ENCODE measurements at places on chromosomes 11 and 22.

GRCh38 chr11:62665599-62666258 lies 617 bp downstream of the CSKMT start:
- DNase-seq, result no peak

DNA sequence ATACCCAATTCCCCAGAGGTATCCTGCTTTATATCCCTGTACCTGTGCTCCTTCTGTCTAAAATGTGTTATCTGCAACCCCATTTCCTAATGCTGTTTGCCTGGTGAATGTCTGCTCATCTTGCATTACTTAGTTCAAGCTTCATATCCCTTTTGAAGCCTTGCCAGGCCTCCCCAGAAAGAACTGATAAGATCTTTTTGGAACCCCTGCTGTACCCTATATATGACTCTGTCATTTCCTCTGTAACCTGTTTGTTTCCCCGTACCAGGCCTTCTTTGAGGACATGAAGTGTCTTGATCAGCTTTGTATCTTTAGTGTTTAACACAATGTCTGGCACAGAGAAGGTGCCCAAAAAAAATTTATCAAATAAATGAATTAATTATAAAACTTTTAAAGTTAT lies 77.6 kb downstream of the LIF start:
- no peak for DNase-seq

- DNase-seq, result no peak
Observed at GRCh38 chr22:45511847-45512261, 9.2 kb downstream of the FBLN1 start.

DNA sequence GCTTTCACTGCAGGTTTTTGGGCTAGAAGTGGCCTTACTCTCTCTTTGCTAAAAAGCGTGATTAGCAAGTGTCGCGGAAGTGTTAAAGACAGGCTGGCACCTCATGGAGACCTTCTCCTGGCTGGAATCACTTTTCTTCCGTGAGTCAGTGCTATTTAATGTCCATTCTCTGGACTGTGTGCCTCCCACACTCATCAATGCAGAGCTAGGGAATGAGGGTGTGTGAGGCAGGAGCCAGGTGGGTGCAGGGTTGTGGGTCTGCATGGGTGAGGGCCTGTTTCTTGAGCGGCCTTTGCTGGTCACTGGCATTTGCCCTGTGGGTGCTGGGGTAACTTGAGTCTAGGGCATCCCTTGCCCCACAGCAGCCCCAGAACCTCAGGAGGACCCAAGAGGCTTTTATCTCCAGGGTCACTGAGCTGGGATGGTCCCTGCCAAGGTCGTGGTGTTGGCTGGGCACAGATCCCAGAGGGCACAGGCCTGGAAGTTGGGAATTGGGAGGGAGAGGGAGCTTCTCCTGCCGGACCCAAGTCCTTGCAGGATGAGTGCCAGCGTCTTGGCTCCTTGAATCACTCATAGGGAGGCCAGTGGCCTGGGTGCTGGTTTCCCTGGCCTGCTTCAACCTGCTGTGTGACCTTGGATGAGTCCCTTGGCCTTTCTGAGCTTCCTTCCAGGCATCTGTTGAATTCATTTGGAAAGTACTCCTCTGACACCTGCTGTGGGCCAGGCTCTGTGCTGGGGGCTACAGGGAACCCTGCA lies 30.0 kb downstream of the KIAA1671 start:
- no peak for DNase-seq

GRCh38 chr11:72965672-72966071 lies 151.5 kb downstream of the ATG16L2 start:
- DNase-seq, result no peak

DNA sequence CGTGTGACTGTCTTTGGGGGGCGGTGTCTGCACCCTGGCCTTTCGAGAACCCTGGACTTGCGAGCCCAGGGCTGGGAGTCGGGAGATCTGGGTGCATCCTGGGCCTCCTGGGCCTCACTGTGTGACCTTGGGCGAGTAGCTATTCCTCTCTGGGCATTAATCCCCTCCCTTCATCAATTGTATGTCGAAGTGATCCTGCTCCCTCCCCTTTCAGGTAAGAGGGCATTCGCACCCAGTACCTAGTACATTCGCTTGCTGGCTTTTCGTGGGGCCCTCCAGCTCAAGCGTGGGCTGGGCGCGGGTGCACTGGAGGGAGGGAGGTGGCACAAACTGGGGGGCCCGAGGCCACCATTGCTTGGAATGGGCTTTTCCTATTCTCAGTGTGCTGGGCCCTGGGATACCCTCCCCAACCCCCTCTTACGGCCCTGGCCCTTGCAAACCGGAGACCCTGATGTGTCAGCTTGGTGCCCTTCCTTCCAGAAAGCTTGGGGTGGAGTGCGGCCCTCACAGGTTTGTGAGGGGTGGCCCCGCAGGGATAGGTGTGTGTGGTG lies 530 bp downstream of the USP35 start:
- DNase-seq, result no peak

- no peak for DNase-seq
Observed at GRCh38 chr11:69791276-69792180, 16.4 kb upstream of the FGF4 start.

GRCh38 chr22:19987394-19988306 lies 29.0 kb downstream of the ARVCF start:
- DNase-seq, result no peak

DNA sequence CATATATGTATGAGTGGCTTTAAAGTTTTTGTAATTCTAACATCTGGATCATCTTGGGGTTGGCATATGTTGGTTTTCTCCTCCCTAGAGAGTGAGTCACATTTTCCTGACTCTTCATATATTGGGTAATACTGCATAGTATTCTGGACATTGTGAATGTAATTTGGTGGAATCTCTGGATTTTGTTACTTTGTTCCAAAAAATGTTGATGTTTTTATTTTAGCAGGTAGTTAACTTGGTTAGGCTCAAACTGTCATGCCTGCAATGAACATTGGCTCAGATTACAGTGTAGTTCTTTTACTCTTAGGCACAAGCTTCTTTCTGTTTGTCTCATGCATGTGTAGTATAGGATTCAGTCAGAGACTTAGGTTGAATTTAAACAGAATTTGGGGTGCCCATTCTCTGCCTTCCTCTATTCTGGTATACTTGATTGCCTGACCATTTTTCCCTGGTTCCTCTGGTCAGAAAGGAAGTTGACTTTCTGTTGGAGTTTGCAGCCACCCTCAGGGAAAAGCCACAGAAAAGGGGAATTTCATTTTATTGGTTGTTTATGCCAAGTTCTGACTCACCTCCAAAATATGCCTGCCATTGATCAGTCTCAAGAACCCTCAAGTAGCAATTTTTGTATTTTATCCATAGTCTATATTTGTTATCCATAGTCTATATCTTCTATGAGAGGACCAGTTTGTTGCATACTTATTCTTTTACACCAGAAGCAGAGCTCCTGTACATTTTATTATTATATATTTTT lies 151.7 kb downstream of the UVRAG start:
- DNase-seq, result no peak

- no peak for DNase-seq
Observed at GRCh38 chr22:28951969-28952521, 68.7 kb downstream of the ZNRF3 start.

- DNase-seq, result no peak
Observed at GRCh38 chr11:58919980-58920379, 19.3 kb upstream of the GLYATL1 start.

Data from D721Med (cell line).